Esophagus squamous epithelium (tissue), 5 donors: ENCODE measurements at places on chromosomes 12 and 14.

DNA sequence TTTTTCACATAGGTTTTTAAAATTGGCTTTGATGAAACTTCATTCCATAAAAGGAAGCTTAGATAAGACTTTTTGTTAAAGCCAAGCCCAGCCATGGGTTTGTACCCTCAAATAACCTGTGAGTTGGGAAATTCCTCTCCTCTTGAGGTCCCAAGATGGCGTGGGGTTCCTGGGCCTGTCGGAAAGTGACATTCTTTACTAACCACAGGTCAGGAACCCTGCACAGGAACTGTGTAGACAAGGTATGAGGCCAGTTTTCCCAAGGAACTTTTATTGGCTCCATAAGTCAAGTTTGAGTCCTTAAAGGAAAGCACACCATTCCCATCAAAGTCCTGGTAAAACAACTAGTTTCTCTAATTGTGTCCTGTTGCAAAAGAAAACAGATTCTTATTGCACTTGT, 65.0 kb upstream of the AMN start:
- DNase-seq = no peak

DNA sequence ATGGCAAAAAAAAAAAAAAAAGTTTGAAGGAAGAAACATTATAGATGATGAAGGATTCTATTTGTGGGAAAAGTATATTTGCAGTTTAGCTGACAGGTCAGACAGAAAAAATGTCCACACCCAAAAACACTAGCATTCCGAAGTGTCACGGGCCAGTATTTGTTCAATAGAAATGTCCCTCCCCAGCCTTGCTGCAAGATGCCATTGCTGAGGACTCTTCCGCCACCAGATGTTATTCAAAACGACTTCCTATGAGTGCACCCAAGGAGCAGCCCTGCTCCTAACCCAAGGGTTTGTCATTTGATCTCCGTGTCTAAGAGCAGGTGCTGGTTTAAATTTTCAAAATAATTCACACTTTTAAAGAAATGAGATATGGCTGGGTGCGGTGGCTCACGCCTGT, 163.1 kb downstream of the GCH1 start:
- DNase-seq = no peak

- DNase-seq = no peak
Observed at GRCh38 chr14:102905116-102906108, 17.1 kb upstream of the AMN start.

GRCh38 chr12:127957001-127957660, 309.8 kb upstream of the TMEM132C start:
- DNase-seq = no peak

- DNase-seq = no peak
Observed at GRCh38 chr14:105042813-105043212, 21.9 kb upstream of the CDCA4 start.

GRCh38 chr14:105878125-105878524, 351.7 kb downstream of the TMEM121 start:
- DNase-seq = no peak

GRCh38 chr12:56836800-56837663, 73.9 kb downstream of the HSD17B6 start:
- no peak for DNase-seq

- no peak for DNase-seq
Observed at GRCh38 chr14:61325166-61325565, 3.8 kb downstream of the PRKCH start.

- no peak for DNase-seq
Observed at GRCh38 chr12:89243771-89244170, 108.5 kb downstream of the DUSP6 start.
